NCI-H2081 treated with DMSO at 0.1 percent for 48 hours (cell line): ENCODE measurements at places on chromosomes 7 and 10.

GRCh38 chr7:45215601-45216062 is 58.0 kb downstream of the RAMP3 start:
- no peak for DNase-seq

GRCh38 chr7:91784469-91784868 is 96.0 kb downstream of the MTERF1 start:
- DNase-seq, result peak; percentile 27

DNA sequence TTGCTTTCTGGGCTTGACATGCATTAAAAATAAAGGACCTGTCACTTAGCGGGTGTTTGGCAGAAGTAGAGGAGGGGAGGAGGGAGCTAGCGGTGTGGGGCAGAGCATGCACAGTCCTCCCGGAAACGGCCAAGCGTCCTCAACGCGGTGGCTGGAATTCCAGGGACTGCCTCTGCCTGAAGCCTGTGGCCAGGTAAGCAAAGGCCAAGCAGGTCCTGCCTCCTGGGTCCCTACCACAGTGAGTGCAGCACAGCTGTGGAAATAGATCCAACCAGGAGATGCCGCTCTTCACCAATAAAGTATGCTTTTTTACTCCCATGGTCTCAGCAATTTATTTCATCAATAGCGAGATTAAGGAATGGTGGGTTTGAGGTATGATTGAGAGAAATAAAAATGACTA is 323.4 kb downstream of the WDR37 start:
- no peak for DNase-seq

- no peak for DNase-seq
Measured at GRCh38 chr7:41313171-41313570, 389.7 kb downstream of the INHBA start.

GRCh38 chr10:101111547-101111946 is 19.6 kb upstream of the TLX1 start:
- DNase-seq, result no peak

- no peak for DNase-seq
Measured at GRCh38 chr7:149281508-149282330, 19.7 kb downstream of the ZNF783 start.

GRCh38 chr10:29869593-29869992 is 189.8 kb downstream of the JCAD start:
- DNase-seq, result no peak

GRCh38 chr7:19552576-19552975 is 156.3 kb downstream of the POLR1F start:
- no peak for DNase-seq

- DNase-seq, result no peak
Measured at GRCh38 chr7:50826371-50827172, 43.9 kb upstream of the GRB10 start.

- DNase-seq, result no peak
Measured at GRCh38 chr10:51743146-51743545, 43.8 kb upstream of the CSTF2T start.

- DNase-seq, result no peak
Measured at GRCh38 chr10:49518982-49519578, 19.8 kb downstream of the ERCC6 start.

- no peak for DNase-seq
Measured at GRCh38 chr10:80493522-80494051, 39.5 kb downstream of the TSPAN14 start.

DNA sequence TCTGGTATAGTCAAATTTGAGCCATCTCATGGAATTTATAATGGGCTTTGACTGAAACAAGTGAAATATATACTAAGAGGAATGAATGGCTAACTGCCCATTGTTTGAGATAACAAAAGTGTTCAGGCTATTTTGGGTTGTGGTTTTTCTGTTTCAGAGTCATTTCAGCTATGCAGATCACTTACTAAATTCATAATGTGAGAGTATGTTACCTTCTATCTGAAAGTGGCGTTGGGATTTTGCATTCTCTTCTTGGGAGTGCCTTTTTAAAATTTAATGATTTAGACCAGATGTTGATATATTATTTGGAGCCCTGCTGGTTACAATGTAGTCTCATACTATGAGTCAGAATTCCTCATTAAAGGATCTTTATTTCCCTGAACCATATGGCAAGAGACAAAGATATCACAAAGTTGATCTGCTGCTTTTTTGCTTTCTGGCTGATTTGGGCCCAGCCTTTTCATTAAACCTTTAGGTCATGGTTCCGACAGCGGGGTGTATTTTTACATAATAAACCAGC is 10.4 kb downstream of the VCL start:
- no peak for DNase-seq

DNA sequence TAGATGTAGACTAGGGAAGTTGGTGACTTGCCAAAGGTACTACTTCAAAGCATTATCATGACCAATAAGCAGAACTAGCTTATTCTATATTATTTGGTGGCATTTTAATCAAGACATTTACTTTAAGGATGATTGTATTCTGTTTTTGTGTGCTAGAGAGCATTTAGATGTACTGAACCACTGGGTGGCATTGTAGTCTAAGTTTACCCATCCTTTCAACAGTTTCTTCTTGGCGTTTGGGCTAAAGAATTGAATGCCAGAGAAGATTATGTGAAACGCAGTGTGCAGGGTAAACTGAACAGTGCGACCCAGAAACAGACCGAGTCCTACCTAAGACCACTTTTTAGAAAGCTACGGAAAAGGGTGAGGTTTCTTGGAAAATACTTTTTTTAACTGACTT is 26.8 kb downstream of the PRPF18 start:
- DNase-seq, result no peak

- no peak for DNase-seq
Measured at GRCh38 chr10:119758448-119759195, 32.8 kb downstream of the INPP5F start.

- DNase-seq, result no peak
Measured at GRCh38 chr10:69865450-69865849, 63.7 kb downstream of the COL13A1 start.

- no peak for DNase-seq
Measured at GRCh38 chr7:6202117-6202516, 70.3 kb downstream of the CYTH3 start.

- no peak for DNase-seq
Measured at GRCh38 chr7:7157177-7157886, 25.0 kb upstream of the C1GALT1 start.

DNA sequence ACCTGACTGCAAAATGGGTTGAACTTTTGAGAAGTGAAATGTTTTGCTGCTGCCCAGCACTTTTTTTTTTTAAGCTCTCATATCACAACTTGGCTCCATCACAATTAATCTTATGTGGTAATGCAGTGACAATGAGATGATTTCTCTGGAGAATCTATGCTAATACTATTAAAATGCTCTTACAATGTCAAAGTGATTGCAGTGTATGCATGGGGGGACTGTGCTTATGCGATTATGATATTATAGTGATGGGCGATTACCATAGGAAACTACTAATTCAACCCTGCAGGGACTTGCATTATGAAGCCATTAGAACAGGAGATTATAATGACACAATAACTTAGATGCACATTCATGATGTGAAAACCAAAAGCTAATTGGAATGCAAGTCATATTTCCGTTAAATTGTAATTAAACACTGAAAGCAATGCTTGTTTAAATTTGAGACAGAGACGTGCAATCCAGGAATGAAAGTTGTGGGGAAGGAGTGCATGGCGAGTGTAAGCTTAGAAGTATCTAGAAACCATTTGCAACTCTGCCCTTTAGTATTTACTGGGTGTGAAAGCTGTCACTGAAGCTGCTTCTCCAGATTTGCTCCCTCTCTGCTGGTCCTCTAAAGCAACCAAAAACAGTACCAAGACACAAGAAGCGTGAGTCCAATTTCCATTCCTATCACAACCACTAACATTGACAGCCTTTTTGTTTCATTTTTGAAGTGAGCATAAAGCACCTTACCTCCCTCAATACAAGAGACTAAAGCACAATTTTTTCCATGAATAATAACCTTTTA is 21.6 kb downstream of the PTER start:
- DNase-seq, result no peak
